ENCODE measurements at places on chromosomes 12 and 14.

DNA sequence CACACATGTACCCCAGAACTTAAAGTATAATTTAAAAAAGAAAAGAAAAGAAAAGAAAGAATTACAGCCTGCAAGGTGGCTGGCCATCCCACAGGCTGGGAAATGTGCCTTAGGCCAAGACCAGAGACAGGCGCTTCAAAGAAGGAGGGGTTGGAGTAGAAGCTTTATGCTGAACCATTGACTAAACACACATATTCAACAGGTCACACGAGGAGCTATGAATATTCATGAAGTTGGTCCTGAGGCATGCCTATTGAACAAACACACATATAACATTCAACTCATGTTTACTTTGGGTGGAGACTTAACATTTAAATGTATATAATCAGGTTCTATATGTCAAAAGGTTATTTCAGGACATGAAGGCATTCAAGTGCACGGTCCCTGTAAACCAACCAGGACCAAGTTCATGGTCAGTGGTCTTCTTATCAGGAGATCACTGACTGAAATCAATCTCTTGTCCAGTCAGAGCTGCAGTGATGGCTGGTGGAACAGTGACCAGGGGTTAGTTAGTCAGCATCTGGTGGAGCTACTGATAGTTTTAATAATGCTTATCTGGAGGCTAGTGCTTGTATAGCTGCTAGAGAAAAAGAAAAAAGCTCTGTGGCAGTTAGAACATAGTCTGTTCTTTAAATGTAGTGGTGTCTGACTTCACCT is 35.6 kb upstream of the ITPR2 start:
- DNase-seq, result no peak

- DNase-seq, result peak; percentile 37
Measured at GRCh38 chr12:9702255-9702654, 30.6 kb downstream of the CLECL1 start.

DNA sequence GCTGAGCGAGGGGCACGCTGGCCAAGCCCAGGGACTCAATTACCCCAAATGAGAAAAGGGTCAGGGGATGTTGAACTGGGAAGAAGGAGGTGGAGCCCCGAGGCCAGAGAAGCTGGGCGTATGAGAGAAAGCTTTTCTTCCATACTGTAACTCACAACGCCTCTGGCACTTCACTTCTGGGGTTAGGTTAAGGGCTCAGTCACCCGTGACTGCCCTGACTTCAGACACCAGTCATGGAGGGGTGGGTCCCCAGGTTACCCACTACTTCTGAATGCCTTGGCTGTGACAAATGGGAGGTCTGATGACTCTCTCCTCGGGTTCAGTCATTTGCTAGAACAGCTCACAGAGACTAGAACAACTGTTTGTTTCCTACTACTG is 5.5 kb upstream of the GPR132 start:
- DNase-seq, result peak; percentile 47

DNA sequence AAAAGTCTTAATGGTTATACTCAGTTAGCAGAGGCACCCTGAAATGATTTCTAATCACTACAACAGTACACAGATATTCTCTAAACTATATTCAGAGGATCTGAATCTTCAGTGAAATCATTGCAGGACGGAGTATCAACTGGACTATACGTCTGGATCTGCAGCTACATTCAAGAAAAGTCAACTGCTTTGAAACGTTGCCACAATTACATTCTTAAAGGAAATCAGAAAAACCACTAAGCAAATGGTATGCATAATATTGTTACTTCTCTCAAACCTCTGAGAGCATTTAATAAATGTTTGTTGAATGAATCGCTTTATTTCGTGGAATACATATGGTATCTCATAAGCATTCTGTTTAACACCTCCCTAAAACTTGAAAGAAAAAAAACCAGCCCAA is 67.4 kb downstream of the MED13L start:
- DNase-seq, result no peak

- DNase-seq, result peak; percentile 34
Measured at GRCh38 chr12:6871052-6871957, 1.8 kb downstream of the SPSB2 start.

- DNase-seq, result no peak
Measured at GRCh38 chr12:58932806-58933681, 12.7 kb upstream of the LRIG3 start.

DNA sequence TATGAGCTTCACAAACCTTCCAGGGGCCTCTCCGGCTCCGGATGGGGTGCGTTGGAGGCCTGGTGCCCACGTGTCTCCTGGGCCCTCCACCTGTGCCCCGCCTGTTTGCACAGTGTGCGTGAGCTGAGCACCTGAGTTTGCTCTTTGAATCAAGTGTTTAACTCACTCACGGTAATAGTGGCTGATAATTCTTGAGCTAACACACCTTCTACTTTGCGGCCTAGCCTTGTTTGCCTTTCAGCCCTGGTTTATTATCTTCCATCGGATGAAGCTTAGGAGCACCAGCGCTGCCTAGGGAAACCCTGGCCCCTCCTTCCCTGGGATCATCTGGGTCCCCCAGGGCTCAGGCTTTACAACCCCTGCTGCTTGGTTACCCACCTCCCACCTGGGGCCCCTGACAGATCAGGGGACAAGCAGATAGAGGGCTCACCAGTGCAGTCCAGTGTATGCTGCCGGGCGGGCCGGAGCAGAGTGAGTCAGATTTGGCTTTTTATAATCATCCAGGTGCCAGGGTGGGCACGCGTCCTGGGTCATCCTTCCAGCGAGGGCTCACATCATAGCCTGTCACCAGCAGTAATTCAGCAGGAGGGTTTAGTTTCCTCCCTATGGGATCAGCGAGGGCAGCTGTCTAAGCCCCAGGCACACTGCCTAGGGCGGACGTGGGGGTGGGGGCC is 62.8 kb upstream of the RFLNA start:
- no peak for DNase-seq

DNA sequence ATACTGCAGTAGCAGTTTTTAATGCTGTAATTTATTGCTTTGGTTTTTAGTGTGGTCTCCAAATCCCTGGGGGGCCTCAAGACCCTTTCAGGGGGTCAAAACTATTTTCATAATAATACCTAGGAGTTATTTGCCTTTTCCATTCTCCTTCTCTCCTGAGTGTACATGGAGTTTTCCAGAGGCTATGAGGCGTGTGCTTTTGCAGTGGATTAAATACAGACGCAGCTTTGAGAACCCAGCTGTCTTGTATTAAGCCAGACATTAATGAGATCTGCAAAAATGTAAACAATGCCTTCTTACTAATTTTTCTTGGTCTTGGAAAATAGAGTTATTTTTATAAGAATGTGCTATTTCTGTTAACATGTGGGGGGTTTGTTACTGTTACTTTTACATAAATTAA is 68.6 kb downstream of the SLC25A47 start:
- DNase-seq, result no peak

GRCh38 chr12:59085690-59086089 is 165.4 kb upstream of the LRIG3 start:
- DNase-seq, result no peak

DNA sequence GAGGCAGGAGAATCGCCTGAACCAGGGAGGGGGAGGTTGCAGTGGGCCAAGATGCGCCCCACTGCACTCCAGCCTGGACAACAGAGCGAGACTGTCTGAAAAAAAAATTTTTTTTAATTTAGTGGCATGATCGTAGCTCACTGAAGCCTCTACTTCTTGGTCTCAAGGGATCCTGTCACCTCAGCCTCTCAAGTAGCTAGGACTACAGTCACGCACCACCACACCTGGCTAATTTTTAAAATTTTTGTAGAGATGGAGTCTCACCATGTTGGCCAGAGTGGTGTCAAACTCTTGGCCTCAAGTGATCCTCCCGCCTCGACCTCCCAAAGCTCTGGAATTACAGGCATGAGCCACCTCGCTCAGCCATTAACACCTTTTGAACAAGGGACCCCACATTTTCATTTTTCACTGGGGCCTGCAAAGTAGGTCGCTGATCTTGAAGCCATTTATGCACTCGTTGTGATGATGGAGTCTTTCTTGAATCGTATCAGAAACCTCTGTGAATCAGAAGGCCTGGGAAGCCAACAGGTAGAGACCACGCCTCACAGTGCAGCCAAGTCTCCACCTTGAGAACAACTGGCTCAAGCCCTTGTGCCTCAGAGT is 5.9 kb downstream of the HCAR1 start:
- no peak for DNase-seq

- DNase-seq, result no peak
Measured at GRCh38 chr12:22518060-22518719, 26.2 kb downstream of the C2CD5 start.

- peak; percentile 42 for DNase-seq
Measured at GRCh38 chr14:104794099-104794498, 1.4 kb downstream of the AKT1 start.

- no peak for DNase-seq
Measured at GRCh38 chr12:132583736-132584135, 26.6 kb downstream of the LRCOL1 start.

DNA sequence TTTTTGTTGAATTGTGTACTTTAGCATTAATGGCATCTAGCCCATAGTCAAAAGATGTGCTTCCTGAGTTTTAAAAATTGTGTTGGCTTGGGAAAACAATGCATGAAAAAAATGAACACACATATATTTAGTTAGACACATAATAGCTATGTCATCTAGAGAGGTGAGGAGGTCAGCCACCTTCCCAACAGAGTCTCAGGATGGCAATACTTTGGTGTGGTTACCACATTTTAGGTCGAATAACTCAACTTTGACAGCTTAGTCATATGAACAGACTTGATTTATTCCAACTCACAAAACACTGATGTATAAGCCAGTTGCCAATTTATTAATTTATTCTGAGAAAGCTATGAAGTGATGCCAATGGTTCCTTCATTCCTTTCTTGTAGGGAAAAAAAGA is 114.0 kb downstream of the ETNK1 start:
- DNase-seq, result no peak

DNA sequence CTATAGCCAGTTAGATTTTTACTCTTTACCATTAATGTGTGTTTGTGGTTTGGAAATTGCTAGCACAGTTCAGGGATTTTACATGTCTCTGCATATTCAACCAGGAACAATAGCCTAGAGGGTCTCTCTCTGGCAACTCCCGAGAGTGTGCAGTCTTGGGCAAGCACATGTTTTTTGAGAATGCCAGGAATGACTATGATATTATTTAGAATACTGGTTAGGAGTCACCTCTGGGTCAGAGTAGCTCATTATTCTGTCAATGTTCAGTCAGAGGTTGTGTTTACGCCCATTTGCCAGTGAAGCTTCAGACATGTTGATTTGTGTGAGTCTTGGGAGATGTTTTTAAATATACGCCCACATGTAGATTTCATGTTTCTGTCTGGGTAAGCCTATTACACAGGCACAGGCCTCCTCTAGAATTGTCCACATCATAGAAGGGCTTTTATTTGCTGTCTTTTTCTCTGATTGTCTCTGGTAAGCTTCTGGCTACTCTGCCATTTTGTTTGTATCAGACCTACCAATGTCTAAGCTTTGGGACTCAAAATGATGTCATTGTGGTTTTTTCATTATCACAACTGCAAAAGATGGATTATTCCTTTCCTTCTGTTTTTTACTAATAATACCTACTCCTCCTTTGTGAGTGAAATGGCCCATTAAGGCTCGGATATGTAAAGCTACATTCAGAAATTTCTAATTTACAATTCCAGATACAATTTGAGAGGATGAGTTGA is 203.1 kb upstream of the PPFIA2 start:
- no peak for DNase-seq

DNA sequence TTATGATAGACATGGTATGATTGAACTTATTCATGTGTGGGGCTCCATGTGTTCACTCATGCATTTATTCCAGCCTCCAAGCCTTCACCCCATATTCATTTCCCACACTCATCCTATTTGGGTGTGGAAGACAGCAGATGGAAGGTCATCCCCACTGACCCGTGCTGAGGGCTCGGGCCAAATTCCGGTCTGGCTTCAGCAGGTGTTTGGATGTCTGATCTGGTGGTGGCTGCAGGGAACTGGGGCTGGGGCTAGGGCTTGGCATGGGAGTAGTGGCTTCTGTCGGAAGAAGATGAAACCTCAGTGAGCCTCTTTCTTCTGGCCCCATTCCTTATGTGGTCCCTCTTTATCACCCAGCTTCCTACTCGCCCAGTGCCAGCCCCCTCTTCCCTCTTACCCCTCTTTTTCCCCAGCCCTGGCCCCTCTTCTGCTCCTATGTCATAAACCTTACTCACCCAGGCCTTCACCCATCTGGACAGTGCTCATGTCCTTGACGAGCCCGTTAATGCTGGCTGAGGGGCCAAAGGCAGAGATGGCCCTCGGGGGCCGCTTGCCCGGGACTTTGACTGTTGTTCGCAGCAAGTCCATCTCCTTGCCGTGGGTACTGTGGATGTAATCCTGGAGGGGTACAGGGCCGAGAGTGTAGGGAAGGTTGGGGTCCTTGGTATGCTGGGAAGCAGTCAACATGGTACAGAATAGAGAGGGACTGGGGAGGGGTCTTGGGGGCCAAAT is 8.0 kb downstream of the AGAP2 start:
- DNase-seq, result no peak

DNA sequence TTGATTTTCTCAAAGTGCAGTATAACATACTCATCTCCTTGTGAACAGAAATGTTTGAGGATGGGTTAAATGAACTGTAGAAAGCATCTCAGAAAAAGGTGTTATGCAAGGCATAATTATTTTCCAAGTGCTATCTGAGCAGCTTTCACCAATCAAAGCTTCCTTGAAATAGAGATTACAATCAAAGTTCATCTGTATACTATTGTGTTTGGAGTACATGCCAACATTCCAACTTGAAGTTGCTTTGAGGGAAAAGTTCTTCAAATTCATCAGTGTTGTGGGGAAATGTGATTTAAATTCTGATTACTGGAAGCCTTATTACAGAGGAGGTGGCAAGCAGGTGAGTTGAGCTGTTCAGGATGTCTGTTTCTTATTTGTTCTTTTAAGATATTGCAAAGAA is 68.2 kb downstream of the TMTC2 start:
- DNase-seq, result no peak

DNA sequence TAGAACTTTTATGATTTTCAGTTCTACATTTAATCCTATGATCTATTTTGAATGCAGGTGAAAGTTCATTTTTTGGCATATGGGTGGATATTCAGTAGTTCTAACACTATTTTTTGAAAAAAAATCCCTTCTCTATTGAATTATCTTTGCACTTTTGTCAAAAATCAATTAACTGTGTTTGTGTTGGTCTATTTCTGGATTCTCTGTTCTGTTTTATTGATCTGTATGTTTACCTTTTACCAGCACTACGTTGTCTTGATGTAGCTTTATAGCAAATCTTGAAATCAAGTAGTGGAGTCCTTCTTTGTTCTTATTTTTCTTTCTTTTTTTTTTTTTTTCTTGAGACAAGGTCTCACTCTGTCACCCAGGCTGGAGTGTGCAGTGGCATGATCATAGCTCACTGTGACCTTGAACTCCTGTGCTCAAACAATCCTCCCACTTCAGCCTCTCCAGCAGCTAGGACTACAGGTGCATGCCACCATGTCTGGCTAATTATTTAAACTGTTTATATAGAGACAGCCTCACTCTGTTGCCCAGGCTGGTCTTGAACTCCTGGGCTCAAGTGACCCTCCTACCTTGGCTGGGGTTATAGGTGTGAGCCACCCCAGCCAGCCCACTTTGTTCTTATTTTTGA is 31.9 kb downstream of the SLC39A9 start:
- no peak for DNase-seq

- DNase-seq, result no peak
Measured at GRCh38 chr12:40335991-40336390, 111.2 kb downstream of the LRRK2 start.

Data from activated naive CD4-positive, alpha-beta T cell treated with Interleukin-2 at 50 U/mL for 16 hours (primary cell).